ENCODE measurements at places on chromosomes 12 and 14. TPM values are rescaled to one million over a fixed set of nuclear protein-coding genes. Genes with fewer than 3 reads are reported as not detected.

Gene SYCP3
- not detected for total RNA-seq

Gene SLC2A3
- 19.0 TPM for total RNA-seq

Gene MLXIP
- 35.7 TPM for total RNA-seq

Gene TMPRSS12
- total RNA-seq, result not detected

Gene NEK9
- 43.5 TPM for total RNA-seq

Gene LRTM2
- total RNA-seq, result not detected

Gene ZFYVE1
- total RNA-seq, result 18.4 TPM

DNA sequence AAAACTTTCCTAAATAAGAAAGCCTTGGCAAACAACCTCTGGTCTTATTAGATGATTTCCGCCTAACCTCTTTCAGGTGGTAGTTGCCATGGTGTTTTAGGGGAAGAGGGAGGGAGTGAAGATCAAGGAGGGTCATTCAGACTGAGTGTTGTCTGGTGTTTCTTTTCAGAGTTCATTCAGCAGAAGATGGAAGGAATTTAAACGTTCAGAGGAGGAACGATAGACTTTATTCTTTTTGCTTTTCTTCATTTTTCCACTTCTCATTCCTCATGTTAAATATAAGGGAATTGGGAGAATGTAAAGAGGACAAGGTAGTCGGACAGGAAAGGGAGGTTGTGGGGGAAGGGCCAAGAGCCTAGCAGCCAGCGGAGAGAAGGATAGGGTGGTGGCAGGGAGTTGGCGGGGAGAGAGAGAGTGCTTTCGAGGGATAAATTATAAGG is 17.4 kb upstream of the SALL2 start:
- no peak for DNase-seq

GRCh38 chr12:19846574-19846973 is 407.3 kb downstream of the AEBP2 start:
- DNase-seq, result peak; percentile 62

- no peak for DNase-seq
These were observed 88.9 kb downstream of the NTF3 start for GRCh38 chr12:5520831-5521230.

DNA sequence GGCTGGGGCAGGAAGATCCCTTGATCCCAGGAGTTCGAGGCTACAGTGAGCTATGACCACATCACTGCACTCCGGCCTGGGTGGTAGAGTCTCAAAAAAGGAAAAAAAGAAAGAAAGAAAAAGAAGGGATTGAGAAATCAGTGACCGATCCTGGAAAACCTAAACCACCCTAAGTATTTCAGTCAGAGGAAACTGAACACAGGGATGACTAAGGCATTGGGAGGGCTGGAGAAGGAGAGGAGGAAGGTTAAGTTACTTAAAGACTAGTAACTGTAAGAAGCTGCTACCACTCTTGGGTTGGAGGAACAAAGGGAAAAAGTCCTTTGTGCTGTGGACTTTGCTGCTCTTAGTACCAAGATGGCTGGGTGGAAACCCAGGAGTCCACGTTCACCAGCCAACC is 10.6 kb downstream of the HHIPL1 start:
- no peak for DNase-seq

GRCh38 chr12:58349161-58349560 is 407.8 kb downstream of the ATP23 start:
- no peak for DNase-seq

GRCh38 chr12:52837413-52837741 is 3.3 kb upstream of the KRT79 start:
- DNase-seq, result peak; percentile 66

DNA sequence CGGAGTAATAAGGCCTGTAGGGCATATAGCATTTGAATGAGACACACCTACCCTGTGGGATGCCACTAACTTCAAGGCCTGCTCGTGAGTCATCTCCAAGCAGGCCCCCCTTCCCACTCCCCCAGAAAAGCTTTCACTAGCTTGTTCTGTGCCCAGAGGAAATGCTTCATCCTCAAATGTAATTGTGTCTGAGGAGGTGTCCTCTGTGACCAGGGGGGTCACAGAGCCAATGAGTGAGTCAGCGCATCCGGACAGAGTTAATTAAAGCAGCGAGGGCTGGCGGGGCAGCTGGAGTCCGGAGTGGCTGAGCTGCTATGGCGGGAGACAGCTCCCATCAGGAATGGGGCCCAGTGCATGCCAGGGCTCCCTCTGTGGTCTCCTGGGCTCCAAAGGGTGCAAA is 27.0 kb upstream of the ESRRB start:
- peak; percentile 70 for DNase-seq

GRCh38 chr14:78446807-78447206 is 276.6 kb downstream of the NRXN3 start:
- DNase-seq, result no peak

- no peak for DNase-seq
These were observed 12.4 kb downstream of the IL22 start for GRCh38 chr12:68240975-68241374.

GRCh38 chr14:76550534-76550933 is 174.6 kb downstream of the ESRRB start:
- no peak for DNase-seq

DNA sequence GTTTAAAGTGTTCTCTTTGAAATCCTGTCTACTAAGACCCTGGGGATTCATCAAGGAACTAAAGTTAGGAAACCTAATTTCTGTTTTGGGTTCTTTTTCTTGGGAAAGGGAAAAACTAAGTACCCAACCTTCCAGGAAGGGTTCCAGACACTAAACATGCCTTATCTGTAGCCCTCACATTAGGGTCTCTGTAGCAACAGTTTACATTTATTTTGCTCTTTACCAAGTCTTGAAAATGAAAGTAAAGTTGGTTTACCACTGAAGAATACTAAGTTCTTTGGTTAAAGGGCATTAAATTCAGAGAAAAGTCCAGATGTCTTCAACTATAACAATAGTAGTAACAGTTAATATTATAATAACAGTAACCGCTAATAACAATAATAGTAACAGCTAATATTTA is 207.5 kb upstream of the CDKN3 start:
- no peak for DNase-seq

GRCh38 chr14:89720741-89721729 is 233.5 kb downstream of the EFCAB11 start:
- no peak for DNase-seq

GRCh38 chr14:60183138-60183537 is 17.9 kb upstream of the DHRS7 start:
- no peak for DNase-seq

GRCh38 chr14:61344437-61345150 is 23.2 kb downstream of the PRKCH start:
- DNase-seq, result no peak

GRCh38 chr12:15859116-15859515 is 23.1 kb upstream of the STRAP start:
- DNase-seq, result no peak

DNA sequence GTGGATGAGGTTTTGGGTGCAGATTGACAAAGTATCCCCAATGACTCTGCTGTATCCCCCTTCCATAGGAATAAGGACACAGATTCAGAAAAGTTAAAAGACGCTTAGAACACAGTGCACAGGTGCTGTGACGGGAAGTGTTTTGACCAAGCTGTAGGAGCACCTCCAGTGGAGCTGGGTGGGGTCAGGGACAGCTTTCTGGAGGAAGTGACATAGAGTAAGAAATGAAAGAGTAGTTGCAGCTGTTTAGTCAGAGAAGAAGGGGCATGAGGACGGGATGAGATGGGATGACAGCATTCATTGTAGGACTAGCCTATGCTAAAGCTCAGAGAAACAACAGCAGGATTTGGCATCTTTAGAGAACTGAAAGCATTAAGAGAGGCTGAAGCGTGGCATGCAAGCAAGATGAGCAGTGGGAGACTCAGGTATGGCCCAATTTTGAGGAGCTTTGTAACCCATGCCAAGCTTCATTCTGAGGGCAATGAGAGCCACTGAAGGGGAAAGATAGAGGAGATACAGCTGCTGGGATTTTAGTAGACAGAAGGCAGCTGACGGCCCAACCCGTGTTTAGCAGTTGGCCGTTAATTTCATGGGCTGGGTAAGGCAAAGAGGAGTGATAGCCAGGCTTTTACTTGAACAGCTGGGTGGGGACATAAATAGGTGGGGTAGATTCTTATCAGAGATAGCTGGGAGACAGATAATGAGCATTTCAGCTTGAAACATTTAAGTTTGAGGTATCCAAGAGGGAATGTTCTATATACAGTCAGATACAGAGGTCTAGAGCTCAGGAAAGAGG is 131.8 kb upstream of the KRAS start:
- no peak for DNase-seq

DNA sequence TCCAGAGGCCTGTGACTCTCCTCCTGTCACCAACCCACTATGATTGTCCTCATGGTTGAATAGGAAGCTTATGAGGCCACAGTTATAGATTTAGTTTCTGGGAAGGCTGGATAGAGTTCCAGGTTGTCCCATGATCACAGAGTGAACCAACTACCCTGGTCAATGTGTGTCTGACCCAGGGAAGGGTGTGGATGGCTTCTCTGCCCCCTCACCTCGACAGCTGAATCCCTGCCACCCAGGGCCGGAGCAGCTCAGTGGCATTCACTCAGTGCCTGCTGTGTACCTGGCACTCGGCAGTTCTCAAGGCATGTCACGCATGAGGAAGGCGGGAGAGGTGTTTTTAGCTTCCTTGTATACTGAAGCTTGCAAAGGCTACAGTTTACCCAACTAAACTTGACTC is 43.2 kb downstream of the JDP2 start:
- no peak for DNase-seq

DNA sequence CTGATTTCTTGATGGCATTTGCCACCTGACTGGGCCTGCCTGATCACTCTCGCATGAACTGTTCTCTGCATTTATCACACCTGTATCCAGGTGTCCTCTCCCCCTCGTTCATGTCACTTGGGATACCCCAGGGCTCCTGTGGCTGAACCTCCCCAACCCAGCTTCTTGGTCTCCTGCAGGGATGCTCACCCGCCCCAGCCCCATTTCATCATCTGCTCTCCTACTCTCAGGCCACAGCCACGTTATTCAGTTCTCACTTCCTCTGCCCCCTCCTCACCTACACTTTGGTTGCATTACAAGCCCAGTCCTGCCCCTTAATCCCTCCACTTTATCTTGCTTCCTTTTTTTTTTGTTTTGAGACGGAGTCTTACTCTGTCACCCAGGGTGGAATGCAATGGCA is 35.5 kb downstream of the TMBIM6 start:
- DNase-seq, result no peak

GRCh38 chr12:103897316-103897715 is 32.9 kb upstream of the HSP90B1 start:
- no peak for DNase-seq

Data from kidney epithelial cell (primary cell).